ENCODE measurements at places on chromosomes 1 and 21.

- DNase-seq, result no peak
Observed at GRCh38 chr1:151164732-151165280, 896 bp downstream of the LYSMD1 start.

DNA sequence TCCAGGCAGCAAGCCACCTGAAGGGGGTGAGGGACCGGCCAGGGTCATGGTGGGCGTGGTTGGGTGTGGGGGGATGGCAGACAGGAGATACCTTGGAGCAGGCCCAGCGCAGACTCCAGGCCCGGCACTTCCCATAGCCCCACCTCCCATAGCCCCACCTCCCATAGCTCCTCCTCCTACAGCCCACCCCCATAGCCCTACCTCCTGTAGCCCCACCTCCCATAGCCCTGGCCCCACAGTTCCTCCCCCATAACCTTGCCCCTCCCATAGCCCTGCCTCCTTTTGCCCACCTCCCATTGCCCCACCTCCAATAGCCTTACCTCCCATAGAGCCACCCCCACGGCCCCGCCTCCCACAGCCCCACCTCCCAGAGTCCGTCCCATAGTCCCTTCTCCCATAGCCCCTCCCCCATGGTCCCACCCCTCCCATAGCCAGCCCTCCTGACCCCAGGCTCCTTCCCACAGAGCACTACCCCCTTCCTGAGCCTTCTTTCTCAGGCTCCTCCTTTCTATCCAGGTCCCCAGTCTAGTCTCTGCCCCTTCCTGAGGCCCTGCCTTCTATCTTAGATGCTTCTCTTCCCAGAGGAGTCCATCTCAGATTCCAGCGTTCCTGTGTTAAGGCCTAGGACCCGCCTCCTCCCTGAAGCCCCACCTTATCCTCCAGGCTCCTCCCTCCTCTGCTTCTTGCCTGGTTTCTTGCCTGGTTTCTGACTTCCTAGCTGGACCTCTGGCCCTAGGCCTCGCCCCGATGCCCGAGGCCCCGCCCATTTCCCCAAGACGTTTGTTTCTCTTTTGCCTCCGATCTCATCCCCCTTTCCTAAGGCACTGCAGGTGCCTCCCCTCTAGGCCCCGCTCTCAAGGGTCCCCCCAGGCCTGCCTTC is 46.8 kb downstream of the PTPRU start:
- DNase-seq, result no peak

GRCh38 chr1:184629266-184629665 is 125.4 kb downstream of the EDEM3 start:
- DNase-seq, result no peak

GRCh38 chr1:222441066-222441465 is 106.8 kb downstream of the HHIPL2 start:
- DNase-seq, result no peak

GRCh38 chr1:241640867-241641622 is 876 bp upstream of the CHML start:
- no peak for DNase-seq

- DNase-seq, result no peak
Observed at GRCh38 chr1:157101149-157101548, 1.5 kb upstream of the ETV3L start.

DNA sequence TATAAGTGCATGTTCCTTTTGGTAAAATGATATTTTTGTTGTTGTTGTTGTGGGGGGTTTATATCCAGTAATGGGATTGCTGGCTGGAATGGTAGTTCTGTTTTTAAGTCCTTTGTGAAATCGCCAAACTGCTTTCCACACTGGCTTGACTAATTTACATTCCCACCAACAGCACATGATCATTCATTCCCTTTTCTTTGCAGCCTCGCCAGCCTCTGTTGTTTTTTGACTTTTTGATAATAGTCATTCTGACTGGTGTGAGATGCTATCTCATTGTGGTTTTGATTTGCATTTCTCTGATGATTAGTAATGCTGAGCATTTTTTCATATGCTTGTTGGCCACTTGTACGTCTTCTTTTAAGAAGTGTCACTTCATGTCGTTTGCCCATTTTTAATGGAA is 188.5 kb upstream of the CHRM3 start:
- no peak for DNase-seq

DNA sequence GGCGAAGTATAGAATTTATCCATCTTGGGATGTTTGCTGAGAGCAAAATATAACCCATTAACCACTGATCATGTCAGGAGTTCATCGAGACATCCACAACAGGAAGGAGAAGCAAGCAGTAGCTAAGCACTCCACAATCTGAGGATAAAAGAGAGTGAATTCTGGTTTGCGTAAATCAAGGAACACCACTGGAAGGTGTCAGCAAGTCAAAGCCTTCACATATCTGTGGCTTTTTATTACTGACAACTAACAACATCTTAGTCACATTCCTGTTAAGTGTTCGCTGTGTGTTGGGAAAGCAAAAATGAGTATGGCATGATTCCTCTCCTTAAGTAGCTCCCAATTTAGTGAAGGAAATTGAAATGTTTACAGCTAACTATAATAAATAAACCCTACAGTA is 44.5 kb upstream of the DARS2 start:
- no peak for DNase-seq

GRCh38 chr21:39502631-39503030 is 50.9 kb downstream of the SH3BGR start:
- DNase-seq, result no peak

- DNase-seq, result no peak
Observed at GRCh38 chr1:209756615-209757445, 977 bp downstream of the TRAF3IP3 start.

GRCh38 chr21:37546299-37546908 is 179.8 kb downstream of the DYRK1A start:
- no peak for DNase-seq

DNA sequence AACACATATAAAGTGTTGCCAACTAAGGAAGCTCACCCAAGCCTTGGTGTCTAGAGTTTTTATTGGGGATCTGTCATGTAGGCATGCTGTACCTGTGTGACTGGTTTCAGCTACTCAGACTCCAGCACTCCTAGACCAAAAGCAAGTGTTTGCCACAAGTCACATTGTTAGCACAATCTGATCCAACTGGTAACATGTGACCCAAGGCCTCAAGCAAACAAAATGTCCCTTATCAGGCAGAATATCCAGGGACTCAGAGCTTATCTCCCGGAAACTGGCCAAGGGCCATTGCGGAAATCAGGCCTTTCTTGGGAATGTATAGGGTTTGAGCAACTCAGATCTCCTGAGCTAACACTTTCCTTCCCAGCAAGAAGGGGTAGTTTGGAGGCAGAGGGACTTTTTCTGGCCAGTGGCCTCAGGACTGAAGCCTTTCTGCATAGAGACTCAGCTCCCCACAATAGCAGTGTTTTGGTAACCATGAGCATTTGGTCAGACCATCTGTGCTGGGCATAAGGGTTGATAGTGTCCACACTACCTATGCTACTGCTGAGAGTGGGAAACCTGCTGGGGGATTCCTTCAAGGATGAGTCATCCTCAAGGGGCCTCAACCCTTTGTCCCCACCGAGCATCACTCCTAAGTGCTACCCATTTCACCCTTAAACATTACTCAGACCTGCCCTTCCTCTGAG is 29.6 kb downstream of the NHLH2 start:
- no peak for DNase-seq

DNA sequence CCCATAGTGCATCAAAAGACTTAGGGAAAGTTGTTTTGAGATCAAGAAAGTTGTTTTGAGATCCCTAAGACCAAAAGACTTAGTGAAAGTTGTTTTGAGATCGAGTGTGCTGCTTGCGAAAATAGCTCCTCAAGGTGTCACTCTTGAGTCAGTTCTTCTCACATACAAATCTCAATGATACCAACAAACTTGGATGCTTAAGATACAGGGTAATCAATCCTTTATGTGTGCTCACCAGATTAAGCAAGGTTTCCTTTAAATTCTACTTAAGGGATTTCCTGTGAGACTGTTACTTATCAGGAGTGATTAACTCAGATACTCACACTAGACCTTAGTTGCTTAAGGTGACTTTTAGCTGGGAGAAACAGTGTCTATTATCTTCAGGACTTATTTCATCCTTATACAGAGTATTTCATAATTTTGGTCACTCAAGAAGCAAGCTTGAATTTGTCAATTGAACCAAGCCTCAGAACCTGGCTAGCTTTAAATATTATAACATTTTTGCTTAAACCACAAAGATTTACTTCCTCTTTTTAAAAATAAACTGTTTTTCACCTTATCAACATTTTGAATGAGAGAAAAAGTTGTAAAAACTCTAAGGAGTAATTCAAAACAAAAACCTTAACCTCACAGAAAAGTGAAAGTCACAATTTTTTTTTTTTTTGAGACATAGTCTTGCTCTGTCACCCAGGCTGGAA is 8.0 kb upstream of the RLF start:
- DNase-seq, result no peak

DNA sequence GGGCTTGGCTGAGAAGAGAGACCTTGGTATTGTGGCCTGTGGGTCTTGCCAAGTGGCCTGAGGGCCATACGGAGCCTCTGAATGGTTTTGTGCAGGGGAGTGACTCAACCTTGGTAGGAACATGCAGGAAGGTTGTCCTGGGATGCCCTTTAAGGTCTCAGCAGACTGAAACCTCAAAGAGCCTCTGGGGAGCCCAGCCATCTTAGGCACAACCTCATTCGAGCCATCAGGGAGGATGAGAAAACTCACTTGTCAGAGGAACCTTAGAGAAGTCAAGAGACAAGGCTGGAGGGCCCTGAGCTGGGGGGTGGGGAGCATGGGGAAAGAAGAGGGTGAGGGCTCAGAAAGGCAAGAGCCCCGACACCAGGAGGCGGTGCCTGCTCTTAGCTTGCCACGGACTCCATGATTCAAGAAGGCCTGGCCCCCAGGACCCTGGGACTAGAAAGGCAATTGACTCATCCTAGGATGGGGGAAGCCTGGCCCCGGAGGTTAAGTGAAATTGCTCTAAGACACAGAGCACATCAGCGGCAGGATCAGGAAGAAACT is 13.0 kb downstream of the IFI6 start:
- DNase-seq, result peak; percentile 28

- no peak for DNase-seq
Observed at GRCh38 chr1:6574025-6574620, 5.7 kb upstream of the ZBTB48 start.

GRCh38 chr1:162835157-162835899 is 25.6 kb downstream of the CCDC190 start:
- DNase-seq, result no peak

- DNase-seq, result no peak
Observed at GRCh38 chr1:98205291-98206017, 284.6 kb upstream of the DPYD start.

DNA sequence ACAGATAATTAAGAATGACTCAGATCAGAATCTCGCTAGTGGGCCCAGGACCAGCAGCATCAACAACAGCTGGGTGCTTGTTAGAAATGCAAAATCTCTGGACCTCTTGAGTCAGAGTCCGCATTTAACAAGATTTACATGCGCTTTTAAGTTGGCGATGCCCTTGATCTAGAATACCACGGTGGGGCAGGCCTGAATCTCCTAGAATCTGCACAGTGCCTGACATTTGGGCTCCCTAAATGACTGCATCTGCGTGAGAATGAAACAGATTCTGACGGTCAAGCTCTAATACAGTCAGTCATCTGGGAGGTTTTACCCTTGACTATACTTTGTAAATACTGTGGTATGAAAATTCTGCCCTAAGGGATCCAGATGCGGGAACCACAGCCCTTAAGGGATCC is 17.2 kb upstream of the RAB29 start:
- no peak for DNase-seq

- DNase-seq, result peak; percentile 48
Observed at GRCh38 chr1:9239622-9240401, 5.2 kb downstream of the H6PD start.

All from activated T-cell treated with anti-CD3 and anti-CD28 coated beads for 48 hours (primary cell).